ENCODE measurements at places on chromosomes 4 and X.

DNA sequence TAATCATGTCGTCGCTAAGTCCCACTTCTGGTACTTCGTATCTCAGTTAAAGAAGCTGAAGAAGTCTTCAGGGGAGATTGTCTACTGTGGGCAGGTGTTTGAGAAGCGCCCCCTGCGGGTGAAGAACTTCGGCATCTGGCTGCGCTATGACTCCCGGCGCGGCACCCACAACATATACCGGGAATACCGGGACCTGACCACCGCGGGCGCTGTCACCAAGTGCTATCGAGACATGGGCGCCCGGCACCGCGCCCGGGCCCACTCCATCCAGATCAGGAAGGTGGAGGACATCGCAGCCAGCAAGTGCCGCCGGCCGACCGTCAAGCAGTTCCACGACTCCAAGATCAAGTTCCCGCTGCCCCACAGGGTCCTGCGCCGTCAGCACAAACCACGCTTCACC is 11.3 kb downstream of the PNCK start:
- no peak for DNase-seq

DNA sequence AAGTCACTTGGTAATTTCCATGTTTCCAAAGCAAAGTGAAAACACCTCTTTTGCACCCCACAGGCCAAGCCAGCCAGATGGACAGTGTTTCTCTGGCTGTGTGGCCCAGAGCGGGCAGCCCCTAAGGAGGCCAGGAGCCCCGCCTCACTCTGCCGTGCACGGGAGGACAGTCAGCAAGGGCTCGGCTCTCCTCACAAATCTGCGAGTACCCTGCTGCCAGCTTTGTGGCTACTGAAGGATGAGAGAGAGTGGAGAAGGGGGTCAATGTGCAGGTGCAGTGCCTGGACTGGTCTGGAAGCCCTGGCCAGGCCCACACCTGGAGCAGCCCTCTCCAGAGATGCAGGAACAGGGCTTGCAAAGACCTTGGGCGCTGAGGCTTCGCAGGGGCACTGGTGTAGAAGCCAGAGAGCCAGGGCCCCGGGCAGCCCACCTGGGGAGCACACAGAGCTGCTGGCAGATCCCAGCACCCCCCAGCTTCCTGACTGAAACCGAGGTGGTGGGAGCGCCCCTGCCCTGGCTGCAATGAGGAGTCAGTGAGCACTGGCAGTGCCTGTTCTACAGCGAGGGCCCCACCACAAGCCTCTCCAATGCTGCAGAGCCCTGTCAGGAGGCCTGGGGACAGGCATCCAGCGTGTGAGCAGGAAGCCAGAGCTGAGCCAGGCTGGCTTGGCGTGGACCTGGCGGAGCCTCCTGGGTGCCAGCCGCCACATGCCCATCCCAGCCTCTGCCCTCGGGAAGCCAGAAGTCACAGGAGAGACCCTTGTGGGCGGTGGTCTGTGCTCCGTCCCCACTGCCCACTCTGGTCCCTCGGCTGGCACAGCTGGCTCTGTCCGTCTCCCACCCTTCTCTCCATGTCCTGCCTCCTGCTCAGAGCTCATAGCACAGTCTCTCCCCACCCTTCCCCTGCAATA is 3.9 kb downstream of the SPON2 start:
- no peak for DNase-seq

DNA sequence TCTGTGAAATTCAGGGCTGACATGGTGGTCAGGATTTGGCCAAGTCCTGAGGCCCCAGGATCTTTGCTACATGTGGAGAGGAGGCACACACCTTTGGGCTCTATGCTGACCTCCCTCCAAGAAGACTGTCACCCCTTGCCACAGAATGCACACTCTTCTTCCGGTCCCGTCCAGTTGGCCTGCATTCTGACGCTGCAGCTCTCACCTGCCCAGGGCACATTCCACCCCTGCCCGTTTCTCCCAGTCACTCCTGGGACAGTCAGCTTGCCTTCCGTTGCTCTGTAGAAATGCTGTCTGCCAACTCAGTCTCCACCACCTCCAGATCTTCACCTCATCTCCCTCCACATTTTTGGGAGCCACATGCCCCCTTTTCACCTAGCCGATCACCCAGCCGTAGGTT is 76.7 kb downstream of the SHROOM2 start:
- no peak for DNase-seq

GRCh38 chrX:40282946-40283660 is 185.3 kb upstream of the BCOR start:
- DNase-seq = no peak

GRCh38 chr4:66569228-66569627 is 898.9 kb upstream of the EPHA5 start:
- no peak for DNase-seq

GRCh38 chr4:128921954-128922353 is 112.5 kb downstream of the JADE1 start:
- DNase-seq = no peak

DNA sequence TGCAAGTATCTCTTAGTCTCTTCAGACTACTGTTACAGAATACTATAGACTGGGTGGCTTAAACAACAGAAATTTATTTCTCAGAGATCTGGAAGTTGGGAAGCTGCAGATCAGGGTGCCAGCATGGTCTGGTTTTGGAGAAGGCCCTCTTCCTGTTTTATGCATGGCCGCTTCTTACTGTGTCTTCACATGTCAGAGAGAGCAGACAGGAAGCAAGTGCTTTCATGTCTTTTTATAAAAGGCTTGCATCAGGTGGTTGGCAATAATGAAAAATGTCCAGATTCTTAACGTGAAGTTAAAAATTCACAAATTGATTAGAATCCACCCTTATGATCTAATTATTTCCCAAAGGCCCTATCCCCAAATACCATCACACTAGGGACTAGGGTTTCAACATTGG is 284.9 kb downstream of the RPA4 start:
- DNase-seq = peak; percentile 41

GRCh38 chrX:2549876-2550275 is 49.1 kb upstream of the DHRSX start:
- no peak for DNase-seq

DNA sequence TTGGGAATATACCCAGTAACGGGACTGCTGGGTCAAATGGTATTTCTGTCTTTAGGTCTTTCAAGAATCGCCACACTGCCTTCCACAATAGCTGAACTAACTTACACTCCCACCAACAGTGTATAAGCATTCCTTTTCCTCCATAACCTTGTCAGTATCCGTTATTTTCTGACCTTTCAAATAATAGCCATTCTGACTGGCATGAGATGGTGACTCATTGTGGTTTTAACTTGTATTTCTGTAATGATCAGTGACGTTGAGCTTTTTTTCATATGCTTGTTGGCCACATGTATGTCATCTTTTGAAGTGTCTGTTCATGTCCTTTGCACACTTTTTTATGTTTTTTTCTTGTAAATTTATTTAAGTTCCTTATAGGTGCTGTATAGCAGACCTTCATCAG is 81.2 kb downstream of the ADAM29 start:
- DNase-seq = no peak

DNA sequence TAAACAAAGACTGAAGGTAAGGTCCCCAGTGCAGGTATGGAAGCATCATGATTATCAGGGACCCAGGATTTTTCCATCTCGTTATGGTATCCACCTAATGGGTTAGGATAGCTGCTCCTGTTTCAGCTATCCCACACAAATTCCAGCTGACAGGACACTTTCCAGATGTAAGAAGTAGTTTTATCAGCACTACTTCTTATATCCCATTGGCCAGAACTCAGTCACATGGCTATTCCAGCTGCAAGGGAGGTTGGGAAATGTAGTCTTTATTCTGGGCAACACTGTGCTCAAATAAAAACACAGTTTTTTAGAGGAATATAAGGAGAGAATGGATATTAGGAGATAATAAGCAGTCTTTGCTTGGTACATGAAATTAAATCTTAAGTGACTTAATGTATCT is 96.7 kb downstream of the SRPX start:
- DNase-seq = peak; percentile 32

DNA sequence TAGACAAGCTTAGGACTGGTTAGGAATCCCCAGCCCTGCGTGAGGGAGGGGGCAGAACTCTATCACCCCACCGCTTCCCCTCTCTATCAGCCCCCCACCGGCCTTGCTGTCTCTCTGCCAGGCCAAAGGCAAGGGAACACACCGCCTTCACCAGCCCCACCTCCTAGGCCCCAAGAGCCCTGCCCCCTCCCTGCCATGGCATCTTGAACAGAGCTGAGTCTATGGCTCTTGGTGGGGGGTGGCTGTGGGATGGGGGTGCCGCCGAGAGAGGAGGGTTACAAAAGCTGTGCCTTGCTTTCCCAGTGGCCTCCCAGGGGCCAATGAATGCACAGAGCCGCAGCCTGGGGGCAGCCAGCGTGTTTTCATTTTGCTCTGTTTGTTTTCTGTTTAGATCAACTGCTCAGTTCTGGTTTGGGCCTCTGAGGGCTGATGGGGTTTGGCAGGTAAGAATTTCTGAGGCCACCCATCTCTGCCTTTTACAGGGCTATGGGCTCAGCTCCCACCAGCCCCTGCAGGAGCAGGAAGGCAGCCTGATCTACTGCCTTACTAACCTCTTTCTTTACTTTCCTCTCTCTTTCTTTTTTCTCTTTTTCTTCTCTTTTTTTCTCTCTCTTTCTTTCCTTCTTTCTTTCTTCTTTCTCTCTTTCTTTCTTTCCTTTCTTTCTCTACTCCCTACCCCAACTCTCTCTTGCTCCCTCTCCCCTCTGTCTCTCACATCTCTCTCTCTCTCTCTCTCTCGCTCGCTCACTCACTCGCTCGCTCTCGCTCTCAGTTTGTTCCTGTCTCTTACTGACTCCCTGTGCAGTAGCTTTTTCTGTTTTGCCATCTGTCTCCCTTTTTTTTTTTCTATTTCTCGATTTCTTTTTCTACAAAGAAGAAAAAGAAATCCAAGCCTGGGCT is 128.3 kb downstream of the PJA1 start:
- DNase-seq = no peak

DNA sequence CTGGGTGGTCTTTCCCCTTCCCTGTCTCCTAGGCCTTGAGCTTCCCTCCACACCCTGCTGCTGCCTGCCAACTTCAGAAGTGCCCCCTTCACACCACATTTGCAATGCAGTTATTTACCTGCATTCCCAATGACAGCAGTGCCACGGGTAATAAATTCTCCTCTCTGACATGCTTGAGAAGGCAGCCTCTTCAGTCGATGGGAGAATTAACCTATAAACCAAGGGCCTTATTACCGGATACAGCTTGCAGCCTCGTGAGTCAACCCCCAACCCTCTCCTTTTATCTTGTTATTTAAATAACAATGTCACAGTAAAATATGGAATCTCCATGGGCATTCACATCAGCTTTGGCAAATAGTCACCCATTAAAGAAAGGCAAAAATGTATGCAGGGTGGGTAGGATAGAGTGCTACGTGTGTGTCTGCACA is 34.7 kb upstream of the LGI2 start:
- no peak for DNase-seq

DNA sequence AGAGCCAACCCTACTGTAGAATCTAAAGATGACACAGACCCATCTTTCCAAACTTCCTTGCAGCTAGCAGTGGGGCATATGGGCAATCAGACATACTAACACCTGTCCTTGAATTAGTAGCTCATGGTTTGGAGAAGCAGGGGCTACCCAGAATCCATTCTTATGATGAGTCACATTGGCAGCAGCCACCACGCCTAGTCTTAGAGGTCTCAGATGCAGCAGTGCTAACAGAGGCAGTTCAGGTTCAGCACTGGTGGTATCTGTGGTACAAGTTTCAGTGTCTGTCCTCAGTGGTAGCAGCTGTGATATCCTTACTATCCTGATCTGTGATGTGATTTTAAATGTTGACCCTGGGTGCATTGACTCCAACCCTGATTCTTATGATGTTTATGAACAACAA is 68.1 kb downstream of the FRMPD4 start:
- no peak for DNase-seq

GRCh38 chr4:47713129-47713834 is 124.6 kb downstream of the CORIN start:
- no peak for DNase-seq

- peak; percentile 87 for DNase-seq
Measured at GRCh38 chr4:40550948-40551462, 78.7 kb downstream of the RBM47 start.

GRCh38 chr4:169263791-169264392 is 6.9 kb downstream of the SH3RF1 start:
- no peak for DNase-seq

- DNase-seq = no peak
Measured at GRCh38 chrX:2517055-2517454, 16.3 kb upstream of the DHRSX start.

- DNase-seq = no peak
Measured at GRCh38 chrX:69321789-69322188, 156.5 kb upstream of the PJA1 start.

DNA sequence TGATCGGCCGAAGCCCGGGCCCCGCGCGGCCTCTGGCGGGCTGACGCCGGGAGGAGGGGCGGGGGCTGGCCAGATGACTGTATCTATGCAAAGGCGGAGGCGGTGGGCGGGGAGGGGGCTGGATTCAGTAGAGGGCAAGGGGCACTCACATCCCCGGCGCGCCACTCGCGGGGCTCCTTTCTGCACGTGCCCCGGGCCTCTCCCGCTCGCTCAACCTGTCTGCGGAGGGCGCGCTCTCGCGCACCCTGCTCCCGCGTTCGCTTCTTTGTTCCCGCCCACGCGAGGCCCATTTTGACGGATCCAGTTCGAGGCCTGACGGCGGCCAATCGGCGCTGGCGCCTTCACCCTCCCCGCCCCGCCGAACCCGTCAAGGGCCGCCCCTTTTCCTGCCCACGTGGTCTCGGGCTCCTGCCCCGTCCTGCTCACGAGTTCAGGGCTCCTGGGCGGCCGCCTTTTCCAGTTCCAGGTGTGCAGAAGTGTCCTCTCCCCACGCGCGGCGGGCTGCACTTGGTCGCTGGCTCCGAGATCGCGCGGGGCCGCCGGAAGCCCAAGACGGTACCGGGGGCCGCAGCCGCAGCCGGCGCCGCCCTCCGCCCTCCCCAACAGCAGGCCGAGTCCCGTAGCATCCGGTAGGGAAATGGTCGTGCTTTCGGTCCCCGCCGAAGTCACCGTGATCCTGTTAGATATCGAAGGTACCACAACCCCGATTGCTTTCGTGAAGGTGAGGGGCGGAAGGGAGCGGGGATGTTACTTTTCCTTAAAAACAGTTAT is at the start of the genes ENOPH1 and HNRNPDL:
Gene ENOPH1, plus strand, starts transcription at position 398 of the 771 bp plus-strand sequence. Its CDS starts 240 bp downstream, at position 638.
Gene HNRNPDL, minus strand, starts transcription at position 270 of the 771 bp plus-strand sequence. CDS start 772 bp downstream, outside the sequence.
- DNase-seq = peak; percentile 97

GRCh38 chr4:85557016-85557901 is 82.3 kb downstream of the ARHGAP24 start:
- DNase-seq = peak; percentile 45

DNA sequence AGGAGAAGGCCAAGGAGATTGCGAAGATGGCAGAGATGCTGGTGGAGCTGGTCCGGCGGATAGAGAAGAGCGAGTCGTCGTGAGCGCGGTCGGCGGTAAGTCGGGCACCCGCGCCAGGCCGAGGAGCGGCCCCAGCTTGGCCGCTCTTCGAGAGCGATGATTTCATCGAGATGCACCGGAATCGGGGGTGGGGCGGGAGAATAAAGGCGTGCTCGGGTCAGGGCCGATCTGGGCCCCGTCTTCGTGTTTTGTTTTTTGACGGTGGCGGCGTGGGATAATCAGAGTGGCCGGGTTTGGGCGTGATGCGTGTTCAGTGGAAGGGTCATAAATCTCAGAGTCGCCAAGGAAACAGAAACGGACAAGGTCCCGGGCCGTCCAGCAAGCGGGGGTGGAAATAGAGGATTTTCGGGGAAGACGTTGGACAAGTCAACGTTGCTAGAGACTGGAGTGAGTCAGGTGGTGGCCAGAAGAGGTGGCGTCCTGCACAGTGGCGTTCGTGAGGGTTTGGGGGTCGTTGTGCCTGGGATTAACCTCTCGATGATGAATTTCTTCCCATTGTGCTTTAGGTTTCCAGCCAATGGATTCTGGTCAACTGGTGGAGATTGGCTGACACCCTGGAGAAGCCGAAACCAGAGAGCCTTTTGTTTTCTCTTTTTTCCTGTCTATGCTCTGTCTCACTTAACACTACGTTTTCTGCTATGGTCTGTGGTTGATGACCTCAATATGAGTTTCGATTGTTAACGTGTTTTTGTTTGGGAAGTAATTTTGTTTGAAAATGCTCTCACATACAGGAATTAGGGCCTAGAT is 882 bp downstream of the MRFAP1 start:
- peak; percentile 47 for DNase-seq

Measured in NAMALWA (cell line).